Activated naive CD8-positive, alpha-beta T cell treated with anti-CD3 and anti-CD28 coated beads, Interleukin-2, amount 50 U/mL, for 24 hours (primary cell): ENCODE measurements at places on chromosomes 6 and 20.

DNA sequence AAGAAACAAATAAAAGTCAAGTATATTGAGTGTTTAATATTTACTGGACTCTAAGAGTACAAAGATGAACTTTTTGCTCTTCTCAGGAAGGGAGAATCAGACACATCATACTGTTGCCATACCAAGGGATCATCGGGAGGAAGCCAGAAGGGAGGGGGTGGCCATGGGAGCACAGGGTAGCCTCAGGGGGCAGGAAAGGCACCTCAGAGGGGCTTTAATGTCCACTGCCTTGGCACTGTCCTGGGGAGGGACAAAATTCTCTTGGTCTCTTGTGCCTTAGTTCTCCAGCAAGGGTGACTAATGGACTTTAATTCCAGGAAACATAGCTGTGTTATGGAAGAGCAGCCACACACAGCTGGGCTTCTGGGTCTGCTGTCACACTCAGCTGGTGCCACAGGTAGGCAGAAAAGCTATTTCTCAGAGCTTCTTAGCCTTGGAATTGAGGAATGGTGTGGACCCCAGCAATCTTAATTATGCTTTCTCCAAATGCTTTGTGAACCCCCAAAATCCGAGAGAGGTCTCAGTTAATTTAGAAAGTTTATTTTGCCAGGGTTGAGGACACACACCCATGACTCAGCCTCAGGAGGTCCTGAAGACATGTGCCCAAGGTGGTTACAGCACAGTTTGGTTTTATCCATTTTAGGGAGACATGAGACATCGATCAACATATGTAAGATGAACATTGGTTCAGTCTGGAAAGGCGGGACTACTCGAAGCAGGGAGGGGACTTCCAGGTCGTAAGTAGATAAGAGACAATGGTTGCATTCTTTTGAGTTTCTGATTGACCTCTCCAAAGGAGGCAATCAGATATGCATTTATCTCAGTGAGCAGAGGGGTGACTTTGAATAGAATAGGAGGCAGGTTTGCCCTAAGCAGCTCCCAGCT is 53.2 kb downstream of the MRAP2 start:
- no peak for DNase-seq

GRCh38 chr6:87747646-87748045 is 45.6 kb upstream of the AKIRIN2 start:
- no peak for DNase-seq

- no peak for DNase-seq
Observed at GRCh38 chr6:102853249-102853955, 1459.9 kb downstream of the GRIK2 start.

DNA sequence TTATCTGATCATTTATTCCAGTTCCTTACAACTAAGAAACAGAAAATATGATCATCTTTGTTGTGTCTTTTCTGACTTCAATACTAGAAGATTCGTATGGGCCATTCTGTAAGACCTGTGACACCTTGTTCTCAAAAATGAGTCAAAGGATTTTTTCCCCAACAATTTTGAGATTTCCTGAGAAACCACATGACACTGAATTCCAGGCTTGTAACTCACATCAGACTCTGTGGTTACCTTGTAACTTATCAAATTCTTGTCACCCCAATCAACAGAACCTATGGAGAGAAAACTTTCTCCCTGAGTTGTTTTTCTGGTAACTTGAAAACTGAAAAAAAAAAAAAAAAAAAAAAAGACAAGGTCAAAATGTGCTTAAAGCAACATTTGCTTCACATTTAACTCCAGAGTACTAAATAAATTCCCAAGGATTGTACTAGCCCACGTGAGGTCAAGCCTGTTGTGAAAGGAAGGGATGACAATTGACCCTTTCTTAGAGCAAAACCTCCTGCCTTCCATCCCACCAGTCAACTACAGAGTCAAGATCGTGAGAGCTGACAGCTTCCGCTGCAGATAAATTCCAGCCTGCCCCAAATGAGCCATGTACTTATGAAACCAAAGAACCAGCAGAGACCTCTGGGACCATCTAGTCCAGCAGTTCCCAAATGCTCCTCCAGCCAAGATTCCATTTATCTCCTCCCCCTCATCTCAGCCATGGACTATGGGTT is 140.3 kb downstream of the TBX18 start:
- no peak for DNase-seq

GRCh38 chr6:111482959-111483735 is at the start of gene REV3L:
TSS of gene REV3L (minus strand) at chr6:111483218. CDS start at chr6:111482888, 330 bp downstream.
- DNase-seq = peak; percentile 89

DNA sequence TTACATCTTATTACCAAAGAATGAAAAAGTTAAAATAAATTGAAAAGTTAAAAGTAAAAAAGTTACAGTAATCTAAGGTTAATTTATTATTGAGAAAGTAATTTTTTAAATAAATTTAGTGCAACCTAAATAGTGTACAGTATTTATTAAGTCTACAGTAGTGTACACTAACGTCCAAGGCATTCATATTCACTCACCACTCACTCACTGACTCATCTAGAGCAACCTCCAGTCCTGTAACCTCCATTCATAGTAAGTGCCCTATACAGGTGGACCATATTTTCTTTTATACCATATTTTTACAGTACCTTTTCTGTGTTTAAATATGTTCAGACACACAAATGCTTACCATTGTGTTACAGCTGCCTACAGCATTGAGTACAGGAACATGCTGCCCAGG is 624.7 kb upstream of the NOX3 start:
- DNase-seq = no peak

- DNase-seq = no peak
Observed at GRCh38 chr6:81557811-81558210, 194.7 kb downstream of the TENT5A start.

- DNase-seq = no peak
Observed at GRCh38 chr6:143859891-143860660, 4.2 kb upstream of the ZC2HC1B start.

- DNase-seq = no peak
Observed at GRCh38 chr20:16551607-16552006, 21.6 kb downstream of the KIF16B start.
